ENCODE measurements at places on chromosomes 3 and 15.

DNA sequence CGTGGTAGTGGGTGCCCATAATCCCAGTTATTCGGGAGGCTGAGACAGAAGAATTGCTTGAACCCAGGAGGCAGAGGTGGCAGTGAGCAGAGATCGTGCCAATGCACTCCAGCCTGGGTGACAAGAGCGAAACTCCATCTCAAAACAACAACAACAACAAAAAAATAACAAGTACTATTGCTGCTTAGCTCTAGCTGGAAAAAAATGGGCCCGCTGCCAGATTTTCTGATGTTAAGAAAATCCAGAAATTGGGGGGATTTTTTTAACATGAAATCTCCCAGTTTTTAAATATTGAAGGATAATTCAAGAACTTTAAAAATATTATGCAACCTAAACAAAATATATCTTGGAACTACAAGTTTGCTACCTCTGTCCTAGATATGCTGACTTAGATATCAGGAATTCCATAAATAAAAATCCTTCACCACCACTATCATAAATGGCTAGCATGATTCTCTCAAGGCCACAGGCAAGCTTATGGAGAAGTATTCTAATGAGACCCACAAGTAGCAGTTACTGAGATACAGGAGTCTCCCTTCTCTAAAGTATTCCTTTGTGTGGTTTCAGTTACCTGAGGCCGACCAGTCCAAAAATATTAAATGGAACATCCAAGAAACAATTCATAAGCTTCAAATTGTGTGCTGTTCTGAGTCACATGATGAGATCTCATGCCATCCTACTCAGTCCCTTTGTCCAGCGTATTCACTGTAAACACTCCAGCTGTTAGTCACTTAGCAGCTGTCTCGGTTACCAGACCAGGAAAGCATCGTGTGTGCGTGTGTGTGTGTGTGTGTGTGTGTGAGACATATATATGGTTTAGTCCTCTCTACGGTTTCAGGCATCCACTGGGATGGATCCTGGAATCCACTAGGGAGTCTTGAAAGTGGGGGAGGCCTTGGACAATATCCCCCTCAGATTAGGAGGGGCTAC is 277.2 kb downstream of the TBL1XR1 start:
- DNase-seq: no peak

GRCh38 chr3:152211655-152212054 is 57.1 kb upstream of the MBNL1 start:
- no peak for DNase-seq

- no peak for DNase-seq
Measured at GRCh38 chr3:102129760-102130608, 280.7 kb downstream of the NFKBIZ start.

DNA sequence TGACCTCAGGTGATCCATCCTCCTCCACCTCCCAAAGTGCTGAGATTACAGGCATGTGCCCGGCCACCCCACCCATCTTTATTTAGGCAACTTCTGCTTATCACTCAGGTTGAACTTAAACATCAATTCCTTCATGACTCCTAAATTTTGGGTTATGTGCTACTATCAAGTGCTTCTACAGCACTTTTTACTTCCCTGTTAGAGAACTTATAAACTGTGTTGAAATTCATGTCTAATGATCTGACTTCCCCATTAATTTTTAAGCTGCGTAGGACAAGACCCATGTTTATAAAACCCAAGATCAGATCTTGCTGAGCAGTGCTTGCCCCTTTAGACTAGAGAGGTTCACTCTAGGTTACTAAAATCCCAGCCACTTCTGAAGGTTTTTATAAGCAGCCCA is 266.2 kb upstream of the TPRG1 start:
- DNase-seq: no peak

DNA sequence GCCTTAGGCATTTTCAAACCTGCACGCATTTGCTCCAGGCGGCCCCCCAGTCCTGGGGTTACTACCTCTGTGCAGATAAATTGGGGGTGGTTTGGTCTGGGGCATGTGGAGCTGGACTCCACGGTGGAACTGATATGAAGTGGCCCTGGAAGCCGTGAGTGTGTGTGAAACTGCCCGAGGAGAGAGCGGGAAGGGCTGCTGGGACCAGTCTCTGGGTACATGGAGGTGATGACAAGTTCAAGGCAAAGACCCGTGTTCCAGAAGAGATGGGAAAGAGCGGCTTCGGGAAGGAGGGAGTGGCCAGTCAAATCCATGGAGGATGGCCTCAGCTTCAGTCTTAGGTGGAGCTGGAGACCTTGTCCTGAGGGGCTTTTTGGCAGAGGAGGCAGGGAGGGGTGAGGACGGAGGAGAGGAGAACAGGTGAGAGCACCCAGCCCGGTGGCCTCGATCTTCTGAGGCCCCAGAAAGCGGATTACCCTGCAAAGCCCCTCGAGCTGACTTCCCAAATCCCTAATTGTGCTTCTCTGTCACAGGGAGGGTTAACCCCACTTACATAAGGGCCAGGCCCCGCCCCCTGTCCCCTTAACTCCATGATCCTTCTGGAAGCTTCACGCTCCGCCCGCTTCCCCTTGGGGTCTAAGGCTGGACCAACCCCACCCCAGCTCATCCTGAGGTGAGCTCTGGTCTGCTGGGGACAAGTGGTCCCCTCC is 1.9 kb upstream of the NR2E3 start:
- DNase-seq: no peak

All from CD8-positive, alpha-beta memory T cell (primary cell).